ENCODE measurements at places on chromosomes 7 and 10.

DNA sequence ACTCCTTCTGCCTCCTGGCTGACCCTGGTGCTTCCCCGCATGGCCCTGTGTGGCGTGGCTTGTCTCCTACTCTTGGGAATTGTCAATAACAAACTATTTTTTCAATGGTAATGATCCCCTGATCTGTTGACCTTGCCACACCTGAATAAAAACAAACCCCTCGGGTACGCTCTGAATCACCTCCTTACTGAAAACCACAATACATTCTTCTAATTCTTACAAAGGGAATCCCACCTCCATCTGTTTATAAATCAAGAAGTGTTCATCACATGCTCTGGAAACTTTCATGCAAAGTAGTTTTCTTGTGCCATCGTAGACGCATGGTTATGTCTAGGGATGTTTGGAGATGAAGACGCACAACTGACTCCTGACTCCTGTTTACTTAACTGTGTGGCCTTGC is 245.8 kb downstream of the FRMD4A start:
- DNase-seq: no peak

DNA sequence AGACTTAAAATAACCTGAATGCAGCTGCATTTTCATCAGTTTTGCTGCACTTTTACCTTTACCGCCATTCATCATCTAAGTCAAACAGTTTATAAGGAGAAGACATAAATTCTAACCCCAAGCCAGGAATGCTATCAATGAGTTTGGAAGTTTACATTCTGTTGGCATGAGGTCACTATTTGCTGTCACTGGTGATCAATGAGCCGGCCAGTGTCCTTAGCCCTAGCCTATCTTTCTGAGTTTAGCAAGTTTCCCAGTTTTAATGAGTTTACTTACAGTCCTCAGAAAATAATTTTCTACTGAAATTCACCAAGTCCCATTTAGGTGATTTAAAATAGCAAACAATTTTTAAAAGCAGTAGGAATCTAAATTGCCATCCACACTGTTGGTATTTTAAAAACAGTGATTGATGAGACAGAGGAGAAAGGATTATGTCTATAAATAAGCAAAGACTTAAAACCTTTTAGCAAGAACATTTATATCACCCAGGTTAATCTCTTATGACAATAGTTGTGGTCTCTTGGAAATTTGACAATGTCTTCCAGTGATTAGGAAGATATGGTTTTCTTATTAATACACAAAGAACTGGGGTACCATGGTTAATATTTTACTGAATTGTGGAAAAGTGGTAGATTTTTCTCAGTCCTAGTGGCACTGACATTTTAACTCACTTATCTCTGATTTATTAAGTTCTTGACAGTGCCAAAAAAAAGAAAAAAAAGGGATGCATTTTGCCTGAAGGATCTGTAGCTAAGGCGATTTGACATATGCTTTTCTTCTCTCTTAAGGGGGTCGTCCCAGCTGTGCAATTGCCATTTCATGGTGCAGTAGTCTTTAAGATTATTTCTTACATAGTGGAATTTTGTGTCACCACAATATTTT is 443.4 kb upstream of the ANKRD30A start:
- DNase-seq: no peak

DNA sequence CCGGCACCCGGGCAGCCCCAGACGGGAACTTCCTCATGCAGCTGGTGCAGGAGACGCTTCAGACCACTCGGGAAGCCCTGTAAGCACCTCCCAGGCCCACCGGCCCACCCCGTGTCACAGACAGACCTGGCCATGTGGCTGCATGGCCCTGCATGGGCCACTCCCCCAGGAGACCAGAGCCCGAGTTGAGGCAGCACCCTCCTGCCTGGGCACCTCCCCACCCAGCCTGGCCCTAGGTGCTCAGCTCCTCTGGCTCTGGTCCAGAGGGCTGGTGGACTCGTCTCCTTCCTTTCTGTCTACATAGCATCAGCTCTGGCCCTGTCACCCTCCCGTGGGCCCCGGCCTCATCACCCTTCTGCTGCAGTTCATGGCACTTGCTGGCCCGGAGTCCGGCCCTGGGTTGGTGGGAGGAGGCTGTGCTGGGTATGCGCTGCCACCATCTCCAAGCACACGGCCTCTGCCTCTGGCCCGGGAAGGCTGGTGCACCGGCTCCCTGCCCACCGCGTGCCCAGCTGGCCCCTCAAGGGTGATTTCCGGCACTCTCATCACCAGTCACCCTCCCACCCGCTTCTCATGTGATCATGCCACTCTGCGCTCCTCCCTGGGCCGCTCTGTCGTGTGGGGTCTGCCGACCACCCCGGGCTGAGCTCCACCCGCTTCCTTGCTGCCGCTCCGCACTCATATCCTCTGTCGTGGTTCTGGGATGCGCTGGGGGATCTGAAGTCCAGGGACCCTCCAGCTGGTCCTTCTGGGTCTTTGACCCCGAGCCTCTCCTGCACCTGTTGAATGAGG is 53.1 kb upstream of the DPYSL4 start:
- no peak for DNase-seq

DNA sequence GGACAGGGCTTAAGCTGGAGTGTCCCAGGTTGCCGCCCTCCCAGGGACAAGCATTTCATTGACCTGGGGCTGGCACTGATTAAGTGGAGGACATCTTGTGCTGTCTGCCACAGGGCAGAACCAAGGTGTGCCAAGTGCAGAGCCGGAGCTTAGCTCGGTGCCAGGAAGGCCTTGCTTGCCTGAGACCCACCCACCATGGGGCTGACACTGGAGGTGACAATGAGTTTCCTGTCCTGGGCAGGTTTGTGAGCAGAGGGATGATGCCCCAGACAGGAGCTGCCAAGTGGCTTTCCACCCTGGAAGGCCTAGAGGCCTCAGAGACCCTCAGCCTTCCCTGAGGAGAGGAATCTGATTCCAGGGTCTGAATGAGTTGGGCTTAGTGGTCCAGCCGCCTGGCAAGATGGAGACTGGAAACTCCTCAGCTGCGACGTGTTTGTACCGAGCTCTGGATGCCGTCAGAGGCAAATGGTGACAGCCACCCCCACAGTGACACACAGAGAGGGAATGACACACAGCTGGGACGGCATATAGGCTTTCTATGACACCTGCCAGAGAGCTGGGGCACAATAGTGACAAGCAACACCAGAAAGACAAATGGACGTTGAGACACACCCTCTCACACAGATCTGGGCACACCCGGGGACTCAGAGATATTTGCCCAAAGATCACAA is 2.6 kb downstream of the ADCYAP1R1 start:
- DNase-seq: no peak

- DNase-seq: no peak
Observed at GRCh38 chr7:78195281-78195680, 396.7 kb downstream of the PHTF2 start.

DNA sequence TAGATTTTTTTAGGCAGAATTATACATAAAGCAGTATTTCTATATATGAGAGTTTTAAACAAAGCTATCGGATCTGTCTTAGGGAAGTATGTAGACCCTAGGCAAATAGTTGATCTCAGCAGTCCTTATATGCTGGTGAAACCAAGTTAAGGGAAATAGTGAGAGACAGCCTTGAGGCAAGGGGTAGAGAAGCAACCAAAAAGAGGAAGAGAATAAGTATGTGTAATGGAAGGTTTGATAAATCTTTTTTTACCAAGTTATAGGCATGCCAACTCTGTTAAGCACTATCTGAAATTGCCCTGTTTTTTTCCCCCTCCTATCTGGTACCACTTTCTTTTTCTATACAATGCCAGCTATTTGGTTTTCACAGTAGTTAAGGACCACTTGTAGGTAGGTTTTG is 19.9 kb downstream of the SPAG6 start:
- no peak for DNase-seq
